ENCODE measurements at places on chromosomes 5 and 9.

- DNase-seq: no peak
Observed at GRCh38 chr5:1521671-1522600, 1.8 kb downstream of the LPCAT1 start.

GRCh38 chr5:78587081-78587774, 61.3 kb downstream of the LHFPL2 start:
- DNase-seq: no peak

DNA sequence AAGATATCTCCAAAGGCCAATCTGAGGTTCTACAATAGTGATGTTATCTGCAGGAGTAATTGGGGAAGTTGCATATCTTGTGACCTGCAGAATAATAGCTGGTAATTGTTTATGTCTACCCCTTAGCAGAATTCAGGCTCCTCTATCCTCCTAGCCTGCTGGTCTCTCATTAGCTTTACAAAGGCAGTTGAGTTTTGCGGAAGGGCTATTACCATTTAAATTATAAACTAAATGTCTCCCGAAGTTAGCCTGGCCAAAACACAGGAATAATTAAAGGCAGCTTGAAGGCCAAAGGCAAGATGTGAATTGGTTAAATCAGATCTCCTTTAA, 168.7 kb downstream of the TTC39B start:
- no peak for DNase-seq

GRCh38 chr5:53882006-53882675, 321.7 kb downstream of the NDUFS4 start:
- DNase-seq: no peak

GRCh38 chr9:110752766-110753165, 84.2 kb downstream of the MUSK start:
- peak; percentile 64 for DNase-seq

DNA sequence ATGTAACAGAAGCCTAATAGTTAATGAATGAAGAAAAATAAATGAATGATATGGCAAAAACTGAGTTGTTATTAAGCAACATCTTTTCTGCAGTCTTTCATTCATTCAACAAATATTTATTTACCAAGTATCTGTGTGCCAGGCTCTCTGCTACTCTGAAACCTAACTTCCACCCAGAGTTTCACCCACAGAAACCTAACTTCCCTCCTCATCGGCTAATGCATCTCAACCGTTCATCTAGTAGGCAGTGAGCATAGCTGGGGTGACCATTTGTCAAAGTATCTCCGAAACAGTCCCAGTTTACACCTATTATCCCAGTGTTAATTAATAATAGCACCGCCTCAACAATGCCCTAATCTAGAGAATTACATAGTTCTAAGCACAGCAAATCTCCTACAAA, 1.5 kb downstream of the TTC39B start:
- no peak for DNase-seq

GRCh38 chr9:89284076-89284475, 26.9 kb upstream of the CKS2 start:
- DNase-seq: no peak

DNA sequence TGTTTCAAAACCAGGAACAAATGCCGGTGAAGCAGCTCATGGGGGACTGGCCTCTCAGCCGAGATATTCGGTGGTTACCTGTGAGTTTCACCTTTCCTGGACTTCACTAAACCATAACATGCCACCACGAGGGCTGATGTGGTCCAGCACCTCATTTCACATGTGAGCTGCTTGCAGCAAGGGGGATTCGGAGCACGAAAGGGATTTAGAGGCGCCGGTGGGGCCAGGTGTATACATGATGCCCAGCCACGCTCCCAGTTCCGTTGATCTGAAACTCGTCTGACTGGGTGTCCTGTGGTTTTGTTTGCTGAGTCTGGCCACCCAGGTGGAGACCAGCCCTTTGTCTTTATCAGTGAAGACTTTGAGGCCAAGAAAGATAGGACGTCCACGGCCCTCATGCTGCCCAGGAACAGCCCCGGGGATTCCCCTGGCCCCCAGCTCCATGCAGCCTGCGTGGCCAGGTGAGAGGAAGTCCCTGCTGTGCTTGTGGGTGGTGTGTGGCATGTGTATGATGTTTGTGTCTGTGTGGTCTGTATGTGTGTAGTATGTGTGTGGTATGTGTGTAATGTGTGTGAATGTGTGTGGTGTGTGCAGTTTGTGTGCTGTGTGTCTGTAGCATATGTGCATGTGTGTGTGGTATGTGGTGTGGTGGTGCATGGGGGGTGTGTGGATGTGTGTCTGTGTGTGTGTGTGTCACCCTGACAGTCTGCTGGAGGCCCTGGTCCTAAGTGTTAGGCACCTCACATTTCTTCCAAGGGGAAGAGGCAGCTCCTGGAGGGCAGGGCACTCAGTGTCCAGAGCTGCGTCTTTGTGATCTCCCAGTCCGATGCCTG, 23.4 kb downstream of the PHF2 start:
- DNase-seq: no peak

DNA sequence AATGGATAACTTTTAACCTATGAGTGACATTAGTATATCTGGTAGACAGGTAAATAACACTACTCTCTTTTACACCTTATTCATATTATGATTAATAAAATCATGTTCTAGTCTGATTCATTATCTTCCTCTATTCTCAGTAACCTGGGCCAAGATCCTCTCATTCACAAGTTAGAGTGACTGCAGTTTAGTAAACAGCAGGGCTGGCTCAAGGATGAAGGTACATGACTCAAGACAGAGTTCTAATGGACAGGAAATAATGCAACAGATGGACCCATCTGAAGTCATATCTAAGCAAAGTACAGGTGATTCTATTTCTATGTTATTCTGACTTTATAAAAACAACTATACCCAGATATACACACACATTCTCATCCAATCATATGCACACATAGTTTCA, 582.5 kb upstream of the CDH18 start:
- DNase-seq: no peak

GRCh38 chr5:43411495-43411894, 696 bp downstream of the CCL28 start:
- no peak for DNase-seq

DNA sequence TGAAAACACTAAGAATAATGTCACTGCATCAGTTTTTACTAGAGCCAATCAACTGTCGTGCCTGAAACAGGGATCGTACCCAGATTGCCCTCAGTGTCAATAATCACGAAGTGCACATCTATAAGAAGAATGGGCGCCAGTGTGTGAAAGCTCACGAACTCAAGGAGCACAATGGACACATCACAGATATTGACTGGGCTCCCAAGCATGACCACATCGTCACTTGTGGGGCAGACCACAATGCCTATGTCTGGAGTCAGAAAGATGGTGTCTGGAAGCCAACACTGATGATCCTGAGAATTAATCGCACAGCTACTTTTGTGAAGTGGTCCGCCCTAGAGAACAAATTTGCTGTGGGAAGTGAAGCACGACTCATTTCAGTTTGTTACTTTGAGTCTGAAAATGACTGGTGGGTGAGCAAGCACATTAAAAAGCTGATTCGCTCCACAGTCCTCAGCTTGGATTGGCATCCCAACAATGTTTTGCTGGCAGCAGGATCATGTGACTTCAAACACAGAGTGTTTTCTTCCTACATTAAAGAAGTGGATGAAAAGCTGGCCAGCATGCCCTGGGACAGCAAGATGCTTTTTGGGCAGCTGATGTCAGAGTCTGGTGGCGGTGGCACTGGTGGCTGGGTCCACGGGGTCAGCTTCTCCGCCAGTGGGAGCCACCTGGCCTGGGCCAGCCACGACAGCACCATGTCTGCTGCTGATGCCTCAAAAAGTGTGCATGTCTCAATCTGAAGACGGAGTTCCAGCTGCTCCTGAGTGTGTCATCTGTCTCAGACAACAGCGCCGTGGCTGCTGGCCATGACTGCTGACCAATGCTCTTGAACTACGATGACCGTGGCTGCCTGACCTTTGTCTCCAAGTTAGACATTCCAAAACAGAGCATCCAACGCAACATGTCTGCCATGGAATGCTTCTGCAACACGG, 32.2 kb downstream of the NSA2 start:
- no peak for DNase-seq

DNA sequence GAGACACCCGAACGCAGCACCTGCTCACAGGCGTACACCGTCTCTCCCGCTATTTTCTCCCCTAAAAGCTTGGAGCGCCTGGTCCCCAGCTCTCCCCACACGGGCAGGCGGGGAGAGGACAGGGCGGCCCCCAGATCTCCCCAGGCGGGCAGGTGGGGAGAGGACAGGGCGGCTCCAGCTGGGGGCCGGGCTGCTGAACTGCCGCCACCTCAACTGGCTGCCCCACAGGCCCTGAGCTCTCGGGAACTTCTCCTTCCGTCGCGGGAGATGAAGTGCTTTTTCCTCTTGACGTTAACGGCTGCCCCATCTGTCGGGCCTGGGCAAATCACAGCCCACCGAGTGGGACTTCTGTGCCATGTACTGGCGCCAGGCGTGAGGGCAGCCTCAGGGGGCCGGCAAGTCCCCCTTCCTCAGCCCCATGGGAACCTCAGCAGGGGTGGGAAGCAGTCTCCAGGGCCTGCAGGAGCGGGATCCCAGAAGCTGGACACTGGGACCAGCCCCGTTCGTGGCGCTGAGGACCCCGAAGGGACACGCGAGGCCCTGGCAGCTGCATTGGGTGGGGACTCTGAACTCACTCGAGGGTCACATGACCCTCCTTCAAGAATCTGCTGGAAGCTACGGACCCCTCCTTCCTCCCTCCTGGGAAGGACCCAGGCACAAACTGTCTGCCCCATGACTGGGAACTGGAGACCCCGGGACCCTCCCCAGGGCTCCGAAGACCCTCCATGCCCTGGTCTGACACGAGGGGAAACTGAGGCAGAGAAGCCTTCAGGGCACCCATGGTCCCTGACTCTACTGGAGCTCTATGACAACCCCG, 5.7 kb upstream of the EGFL7 start:
- DNase-seq: no peak

DNA sequence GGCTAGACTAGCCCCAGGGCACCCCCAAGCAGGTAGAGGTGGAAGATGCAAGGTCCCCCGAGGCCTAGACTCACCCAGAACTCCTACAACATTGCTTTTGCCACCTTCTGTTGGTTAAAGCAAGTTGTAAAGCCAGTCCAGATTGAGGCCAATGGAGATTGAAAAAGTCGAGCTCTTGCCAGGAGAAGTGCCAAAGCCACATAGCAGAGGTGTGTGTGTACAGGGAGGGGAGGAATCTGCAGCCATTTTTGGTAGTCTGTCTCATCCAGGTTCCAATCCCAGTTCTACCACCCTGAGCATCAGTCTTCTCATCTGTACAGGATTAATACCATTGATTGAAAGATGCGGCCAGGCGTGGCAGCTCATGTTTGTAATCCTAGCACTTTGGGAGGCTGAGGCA, 12.3 kb upstream of the URM1 start:
- DNase-seq: no peak

- DNase-seq: no peak
Observed at GRCh38 chr9:96450613-96451528, 902 bp downstream of the HABP4 start.

GRCh38 chr9:88998503-88998902, 7.2 kb downstream of the S1PR3 start:
- DNase-seq: no peak

DNA sequence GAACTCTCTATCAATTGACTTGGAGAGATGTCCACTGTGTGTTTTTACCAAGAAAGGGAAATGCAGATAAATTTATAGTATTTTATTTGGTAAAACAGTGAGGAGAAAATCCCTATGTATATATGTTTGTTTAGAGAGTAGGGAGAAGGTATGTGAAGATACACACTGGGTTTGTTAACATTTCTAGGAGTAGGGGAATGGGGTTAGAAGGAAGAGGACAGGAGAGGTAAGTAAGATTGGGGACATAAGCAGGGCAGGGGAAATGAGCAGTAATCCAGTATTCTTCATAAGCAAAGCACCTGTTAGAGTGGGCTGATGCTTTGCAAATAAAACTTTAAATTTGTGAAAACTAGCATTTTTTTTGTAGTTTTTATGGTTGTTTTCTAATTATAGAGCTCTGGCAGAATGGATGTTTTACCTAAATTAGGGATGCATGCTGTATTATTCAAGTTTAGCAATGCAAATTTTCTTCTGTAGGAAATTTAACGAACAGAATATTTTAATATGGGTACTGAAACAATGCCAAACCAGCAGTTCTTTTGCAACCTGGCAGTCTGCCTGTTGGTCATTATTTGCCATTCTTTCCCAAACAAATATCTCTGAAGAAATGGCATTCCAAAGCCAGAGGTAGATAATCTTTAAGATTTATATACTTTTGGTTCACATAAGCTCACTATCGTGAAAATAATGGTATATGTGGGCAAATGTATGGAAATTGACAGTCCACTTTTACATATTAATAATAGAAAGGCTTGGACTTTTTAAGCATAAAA, 19.4 kb upstream of the DCP2 start:
- DNase-seq: no peak

- no peak for DNase-seq
Observed at GRCh38 chr5:57532513-57533497, 50.2 kb upstream of the ACTBL2 start.

All from HCT116 (cell line).